ENCODE measurements at places on chromosomes 4 and X.

GRCh38 chr4:154307451-154307850, 184.1 kb downstream of the DCHS2 start:
- no peak for DNase-seq

DNA sequence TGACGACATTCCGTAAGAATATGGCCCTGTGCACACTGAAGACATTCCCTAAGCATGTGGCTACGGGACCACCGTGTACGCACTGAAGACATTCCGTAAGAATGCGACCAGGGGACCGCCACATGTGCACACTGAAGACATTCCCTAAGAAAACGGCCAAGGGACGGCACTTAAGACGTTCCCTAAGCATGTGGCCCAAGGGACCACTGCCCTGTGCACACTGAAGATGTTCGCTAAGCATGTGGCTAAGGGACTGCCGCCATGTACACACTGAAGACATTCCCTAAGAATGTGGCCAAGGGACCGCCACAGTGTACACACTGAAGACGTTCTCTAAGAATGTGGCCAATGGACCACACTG, 21.4 kb downstream of the DHRSX start:
- DNase-seq = no peak

DNA sequence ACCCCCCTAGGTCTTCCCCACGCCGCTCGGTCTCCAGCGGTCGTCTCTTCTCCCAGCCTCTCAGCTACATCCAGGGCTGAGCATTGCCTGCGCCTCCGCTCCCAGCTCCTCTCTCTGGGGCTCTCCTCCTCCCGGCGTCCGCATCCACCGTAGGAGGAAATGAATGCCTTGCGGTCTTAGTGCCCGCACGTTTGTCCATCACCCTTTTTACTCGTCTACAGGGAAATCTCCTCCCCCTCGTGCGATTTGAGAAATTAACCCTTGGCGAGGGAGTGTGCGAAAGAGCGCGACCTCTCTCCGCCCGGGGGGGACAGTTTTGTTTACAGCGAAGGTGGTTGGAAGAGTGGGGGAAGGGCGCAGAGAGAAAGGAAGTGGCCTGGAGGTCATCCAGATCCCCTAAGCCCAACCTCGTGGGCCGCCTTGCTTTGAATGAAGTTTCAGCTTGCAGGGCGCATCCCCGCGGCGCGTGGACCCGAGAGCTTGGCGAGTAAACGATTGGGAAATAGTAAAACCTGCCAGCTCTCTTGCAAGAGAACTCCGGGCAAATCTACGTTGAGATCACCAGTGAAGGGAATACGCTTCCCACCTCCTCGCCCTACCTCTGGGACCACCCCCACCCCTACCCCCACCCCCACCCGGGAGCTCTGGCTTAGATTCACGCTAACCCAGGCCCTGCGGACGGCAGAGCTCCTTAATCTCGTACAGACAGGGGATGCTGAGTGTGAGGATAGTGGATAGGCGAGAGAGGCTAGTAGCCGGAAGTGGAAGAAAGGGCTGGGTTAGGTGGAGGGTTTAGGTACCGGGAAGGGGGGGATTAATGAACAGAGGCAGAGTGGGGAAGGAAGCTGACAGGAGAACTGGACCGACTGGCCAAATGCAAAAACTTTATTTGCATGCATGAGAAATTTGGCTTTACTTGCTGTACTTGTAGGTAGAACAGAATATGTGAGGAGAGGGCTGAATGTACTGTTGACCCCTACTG, at the start of gene ELOVL6:
ELOVL6 (minus strand) TSS at position 181 of the 982 bp plus-strand sequence. CDS start 280 bp downstream, outside the sequence.
- no peak for DNase-seq

DNA sequence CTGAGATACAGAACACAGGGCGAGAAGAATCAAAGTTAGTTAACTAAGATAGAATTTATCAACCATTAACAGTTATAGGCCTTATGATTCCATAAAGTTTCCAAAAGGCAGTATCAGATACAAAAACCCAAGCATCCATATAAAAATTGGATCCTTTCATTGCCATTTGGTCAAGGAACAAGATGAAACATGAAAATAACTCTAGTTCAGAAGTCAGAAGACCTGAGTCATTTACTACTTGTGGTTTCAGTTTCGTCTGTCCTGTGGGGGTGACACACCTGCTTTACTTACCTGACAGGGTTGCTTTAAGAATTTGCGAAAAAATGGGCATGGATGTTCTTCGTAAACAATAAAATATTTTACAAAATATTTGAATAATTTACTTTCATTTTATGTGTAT, 130.8 kb downstream of the ANAPC10 start:
- no peak for DNase-seq

- no peak for DNase-seq
Observed at GRCh38 chr4:36574816-36575215, 293.4 kb downstream of the DTHD1 start.

DNA sequence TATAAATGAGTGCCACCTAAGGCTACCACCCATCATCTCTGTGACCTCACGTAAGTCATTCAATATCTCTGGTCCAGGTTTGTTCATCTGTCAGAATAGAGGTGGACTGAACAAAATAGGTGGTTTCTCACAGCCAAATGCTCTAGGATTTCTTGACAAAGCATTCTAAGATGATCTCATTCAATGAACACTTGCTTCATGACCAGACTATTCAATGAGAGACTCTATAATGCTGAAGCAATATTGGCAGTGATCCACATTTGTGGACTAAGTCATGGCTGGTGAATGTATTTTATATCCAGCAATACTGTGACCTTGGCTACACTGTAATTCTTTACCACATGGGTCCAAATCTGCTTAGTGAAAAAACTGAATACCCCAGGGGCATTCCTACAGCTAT, 37.9 kb downstream of the LDB2 start:
- no peak for DNase-seq

GRCh38 chrX:75746891-75747639, 38.0 kb downstream of the MAGEE2 start:
- peak; percentile 23 for DNase-seq

DNA sequence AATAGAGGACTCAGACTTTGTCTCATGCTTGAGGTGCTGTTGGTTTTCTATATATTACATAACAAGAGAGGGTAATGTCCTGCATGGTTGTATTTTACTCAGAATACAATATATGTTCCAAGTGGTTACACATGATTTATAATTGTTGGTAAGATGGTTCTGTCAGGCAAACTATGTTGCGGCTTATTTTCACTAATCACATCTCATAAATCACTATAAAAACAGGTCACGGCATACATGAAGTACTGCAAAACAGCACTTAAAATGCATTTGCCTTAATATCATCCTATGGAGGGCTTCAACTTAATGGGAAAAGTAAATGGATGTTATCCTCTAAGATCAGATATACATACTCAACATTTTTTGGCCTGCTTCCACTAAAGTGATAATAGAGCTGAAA, 246.0 kb upstream of the ARSJ start:
- DNase-seq = no peak

GRCh38 chr4:143626134-143626911, 74.2 kb downstream of the FREM3 start:
- DNase-seq = no peak

GRCh38 chr4:56106180-56107147, 157.7 kb downstream of the CEP135 start:
- no peak for DNase-seq

DNA sequence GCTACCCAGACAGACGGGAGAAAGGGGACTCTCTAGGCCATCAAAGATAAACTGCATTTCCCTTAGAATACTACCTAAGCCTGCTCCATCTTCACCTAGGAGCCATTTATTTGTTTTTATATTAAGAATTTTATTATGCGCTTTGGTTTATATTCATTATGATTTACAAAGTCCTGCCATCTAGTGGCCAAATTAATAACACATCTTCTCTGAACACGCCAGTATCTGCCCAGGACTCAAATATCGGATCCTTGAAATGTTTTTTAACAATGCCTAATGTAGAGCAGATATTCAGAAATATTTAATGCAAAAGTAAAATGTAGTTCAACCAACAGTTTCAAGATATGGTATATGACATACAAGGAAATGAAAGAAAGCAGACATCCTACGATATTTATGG, 20.8 kb upstream of the PRPS2 start:
- DNase-seq = no peak

DNA sequence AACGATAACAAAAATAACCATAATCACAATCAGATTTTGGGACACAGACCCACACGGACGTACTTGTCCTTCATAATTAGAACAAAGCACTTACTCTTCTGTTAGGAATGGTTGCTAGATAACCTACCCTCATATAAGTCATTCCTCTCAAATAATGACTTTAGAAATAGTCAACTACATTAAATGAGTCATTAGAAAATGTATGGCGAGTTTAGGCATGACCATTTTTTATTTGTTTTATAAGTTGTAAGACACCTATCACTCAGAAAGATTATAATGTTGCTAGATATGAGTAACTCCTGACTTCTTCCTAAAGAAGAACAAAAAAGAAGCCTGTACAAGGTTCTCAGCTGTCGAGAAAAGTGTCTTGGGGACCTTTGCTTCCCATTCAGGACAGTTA, 1637.5 kb upstream of the PCDH7 start:
- DNase-seq = no peak

- DNase-seq = no peak
Observed at GRCh38 chrX:57156397-57157049, 19.3 kb upstream of the SPIN2A start.

DNA sequence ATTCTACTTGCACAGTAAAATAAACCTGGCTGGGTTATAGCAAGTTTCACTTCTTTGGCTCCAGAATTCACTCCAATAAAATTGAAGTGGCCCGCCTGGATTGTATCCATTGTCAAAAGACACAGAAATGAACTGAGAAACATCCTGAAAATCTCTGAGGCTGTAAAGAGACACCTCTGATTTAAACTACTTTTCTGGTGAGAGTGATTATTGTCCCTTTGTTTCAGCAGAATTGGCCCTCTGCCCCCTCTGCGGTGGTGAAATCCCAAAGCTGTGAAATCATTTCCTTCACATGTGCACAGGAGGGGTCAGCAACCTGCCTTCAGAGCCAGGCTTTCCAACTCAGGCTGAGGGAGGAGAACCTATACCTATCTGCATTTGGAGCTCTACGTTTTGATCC, 23.0 kb downstream of the GAB3 start:
- DNase-seq = no peak

GRCh38 chr4:24279911-24280375, 304.4 kb downstream of the DHX15 start:
- DNase-seq = no peak

GRCh38 chr4:181595716-181596115, 647.5 kb upstream of the TENM3 start:
- no peak for DNase-seq

GRCh38 chr4:83093060-83093640, 21.4 kb downstream of the PLAC8 start:
- DNase-seq = no peak

DNA sequence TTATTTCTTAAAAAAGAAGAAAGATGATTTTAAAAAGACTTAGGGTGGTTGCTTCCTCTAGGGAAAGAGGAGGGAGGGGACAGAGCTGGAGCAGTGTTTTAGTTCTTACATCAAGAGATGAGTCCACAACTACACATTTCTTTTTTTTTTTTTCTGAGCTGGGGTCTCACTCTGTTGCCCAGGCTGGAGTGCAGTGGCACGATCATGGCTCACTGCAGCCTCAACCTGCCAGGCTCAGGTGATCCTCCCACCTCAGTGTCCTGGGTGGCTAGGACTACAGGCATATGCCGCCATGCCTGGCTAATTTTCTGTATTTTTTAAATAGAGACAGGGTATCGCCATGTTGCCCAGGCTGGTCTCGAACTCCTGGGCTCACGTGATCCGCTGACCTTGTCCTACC, 17.2 kb downstream of the SH3KBP1 start:
- DNase-seq = no peak

GRCh38 chr4:122898370-122899150, 23.8 kb downstream of the NUDT6 start:
- DNase-seq = no peak

- no peak for DNase-seq
Observed at GRCh38 chrX:38923451-38923969, 122.3 kb downstream of the MID1IP1 start.

- no peak for DNase-seq
Observed at GRCh38 chr4:7943211-7943610, 3.5 kb upstream of the AFAP1 start.

- DNase-seq = no peak
Observed at GRCh38 chr4:186227744-186228513, 622 bp downstream of the KLKB1 start.

DNA sequence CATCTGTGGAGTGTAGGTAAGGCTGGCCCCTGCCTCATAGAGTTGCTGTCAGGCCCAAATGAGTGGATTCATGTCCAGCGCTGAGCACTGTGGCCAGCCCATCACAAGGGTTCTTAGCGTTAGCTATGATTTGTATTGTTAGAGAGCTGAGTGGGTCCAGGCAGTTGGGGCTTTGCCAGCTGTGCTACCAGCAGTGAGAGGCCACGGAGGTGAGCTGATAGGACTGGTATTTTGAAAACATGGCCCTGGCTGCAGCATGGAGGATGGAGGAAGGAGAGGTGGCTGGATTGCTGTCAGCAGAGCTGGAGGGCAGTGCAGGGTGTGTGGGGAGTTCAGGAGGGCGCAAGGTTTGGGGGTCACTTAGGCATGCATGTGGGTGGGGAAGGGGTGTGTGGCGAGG, 69.8 kb downstream of the PSAPL1 start:
- no peak for DNase-seq

- DNase-seq = no peak
Observed at GRCh38 chr4:8577046-8577445, 3.1 kb upstream of the GPR78 start.

GRCh38 chr4:37732526-37733186, 46.5 kb upstream of the RELL1 start:
- no peak for DNase-seq

GRCh38 chr4:111214371-111214770, 591.5 kb upstream of the PITX2 start:
- DNase-seq = no peak

DNA sequence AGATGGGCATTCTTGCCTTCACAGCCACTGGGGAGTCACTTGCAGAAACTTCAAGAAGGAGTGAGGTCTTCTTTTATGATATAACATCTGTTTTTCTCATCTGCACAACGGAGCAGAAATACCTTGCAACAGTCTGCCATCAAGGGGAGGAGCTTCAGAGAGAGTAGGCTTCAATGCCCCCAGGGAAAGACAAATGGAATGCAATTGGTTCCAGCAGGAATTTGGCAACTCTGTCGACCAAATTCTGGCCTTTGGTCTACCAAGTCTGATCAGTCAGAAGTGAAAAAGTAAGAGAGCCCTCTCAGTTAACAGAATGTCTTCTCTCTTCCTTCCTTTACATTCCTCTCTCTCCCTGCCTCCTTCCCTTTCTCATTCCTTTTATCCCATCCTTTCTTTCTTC, 229.3 kb downstream of the IDS start:
- DNase-seq = no peak

- DNase-seq = no peak
Observed at GRCh38 chrX:153600032-153600373, 1.1 kb upstream of the CCNQ start.

- DNase-seq = no peak
Observed at GRCh38 chr4:25743971-25744370, 88.3 kb downstream of the SLC34A2 start.

DNA sequence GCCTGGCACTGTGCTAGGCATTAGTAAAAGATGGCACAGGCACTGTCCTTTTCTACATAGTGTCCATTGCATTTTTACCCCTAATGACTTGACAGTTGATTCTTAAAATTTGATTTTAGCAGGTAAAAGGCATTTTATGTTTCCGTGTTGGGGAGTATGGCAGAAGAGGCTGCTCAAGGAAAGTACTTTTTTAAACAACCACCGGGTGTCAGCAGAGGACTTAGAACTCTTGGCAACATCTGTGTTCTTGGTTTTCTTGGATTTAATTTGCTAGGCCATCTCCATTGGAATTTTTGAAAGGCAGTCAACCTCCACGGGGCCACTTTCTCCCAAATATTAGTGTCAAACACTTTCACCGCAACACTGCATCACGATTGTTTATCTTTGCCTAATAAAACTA, 102.9 kb downstream of the TSPAN7 start:
- no peak for DNase-seq
